ENCODE measurements at places on chromosomes 12 and 14. TPM values are rescaled to one million over a fixed set of nuclear protein-coding genes. Genes with fewer than 3 reads are reported as not detected.

DNA sequence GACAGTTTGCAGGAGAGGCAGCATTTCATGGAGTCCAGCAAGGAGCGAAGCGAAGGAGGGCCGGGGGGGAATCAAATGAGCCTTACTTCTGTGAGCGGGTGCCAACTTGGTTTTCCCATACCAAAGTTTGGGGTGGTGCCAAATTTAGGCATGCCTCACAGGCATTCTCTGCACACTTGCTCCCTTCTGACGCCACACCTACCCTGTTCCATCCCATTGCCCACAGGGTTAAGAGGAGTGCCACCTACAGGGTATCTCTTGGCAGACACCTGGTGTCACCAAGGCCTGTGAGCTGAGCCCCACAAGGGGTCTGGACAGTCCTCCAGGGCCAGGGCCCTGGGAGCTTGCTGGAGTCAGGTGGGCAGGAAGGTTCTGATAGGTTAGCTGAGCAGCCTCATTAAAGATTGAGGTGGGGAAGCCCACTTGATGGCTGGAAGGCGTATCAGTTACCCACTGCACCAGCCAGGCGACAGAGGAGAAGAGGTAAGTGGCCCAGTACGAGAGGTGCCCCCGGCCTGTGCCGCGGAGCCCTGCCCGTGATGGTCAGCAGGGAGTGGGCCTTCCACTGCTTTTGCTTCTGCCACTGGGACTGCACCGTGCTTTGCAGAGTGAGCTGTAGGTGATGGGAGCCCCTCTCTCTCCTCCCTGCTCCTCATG is 45.2 kb downstream of the DEGS2 start:
- DNase-seq: no peak

DNA sequence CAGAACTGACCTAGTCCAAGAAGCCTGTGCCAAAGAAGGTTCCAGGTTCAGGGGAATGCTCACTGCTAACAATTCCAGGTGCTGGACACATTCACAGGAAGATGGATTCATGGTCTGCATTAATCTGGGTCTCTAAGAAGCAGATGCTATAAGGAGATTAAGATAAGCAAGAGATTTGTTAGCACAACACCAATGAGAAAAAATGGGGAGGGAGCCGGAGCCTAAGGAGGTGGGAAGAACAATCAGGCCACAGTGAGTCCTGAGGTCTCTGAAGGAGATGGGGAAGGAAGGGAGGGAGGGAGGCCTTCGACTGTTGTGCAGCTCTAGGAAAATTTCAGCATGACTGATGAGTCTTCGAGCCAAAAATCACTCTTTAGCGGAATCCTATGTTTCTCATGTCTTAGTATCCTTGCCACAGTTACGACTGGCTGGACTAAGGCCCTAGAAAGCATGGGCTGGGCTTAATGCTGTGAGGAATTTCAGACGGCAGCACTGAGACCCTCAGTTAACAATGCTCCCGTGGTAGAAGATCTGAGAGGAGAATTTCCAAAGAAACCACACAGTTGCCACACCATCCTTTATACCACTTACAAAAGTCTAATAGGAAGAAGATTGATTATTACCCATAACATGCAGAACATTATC is 31.5 kb upstream of the PTGDR start:
- no peak for DNase-seq

GRCh38 chr12:130765186-130765659 is 49.1 kb upstream of the RIMBP2 start:
- DNase-seq: no peak

GRCh38 chr12:69383074-69383473 is 23.5 kb downstream of the YEATS4 start:
- no peak for DNase-seq

Gene BCL11B
- 2.6 TPM for polyA plus RNA-seq

GRCh38 chr14:95535226-95536021 is 574 bp downstream of the GLRX5 start:
- DNase-seq: no peak

Gene GLIPR1L2
- polyA plus RNA-seq: 3.9 TPM

DNA sequence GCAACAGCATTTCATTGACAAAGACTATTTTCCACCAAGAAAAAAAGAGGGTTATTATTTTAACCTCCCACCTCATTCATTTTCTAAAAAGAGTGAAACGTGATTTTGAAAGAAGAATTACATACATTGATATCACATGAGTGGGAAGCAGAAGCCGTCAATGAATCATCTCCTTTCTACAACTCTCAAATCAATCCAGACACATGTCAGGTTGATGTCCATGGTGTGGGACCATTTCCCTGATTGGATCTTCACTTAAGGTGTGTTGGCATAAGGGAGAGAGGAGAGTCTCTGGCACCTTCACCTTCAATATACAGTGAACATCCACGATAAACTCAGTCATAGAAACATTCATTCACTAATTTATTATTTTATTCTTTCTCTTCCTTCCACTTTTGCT is 1095.1 kb downstream of the BCL11B start:
- no peak for DNase-seq

- no peak for DNase-seq
Measured at GRCh38 chr14:92204792-92205191, 83.0 kb downstream of the CPSF2 start.

DNA sequence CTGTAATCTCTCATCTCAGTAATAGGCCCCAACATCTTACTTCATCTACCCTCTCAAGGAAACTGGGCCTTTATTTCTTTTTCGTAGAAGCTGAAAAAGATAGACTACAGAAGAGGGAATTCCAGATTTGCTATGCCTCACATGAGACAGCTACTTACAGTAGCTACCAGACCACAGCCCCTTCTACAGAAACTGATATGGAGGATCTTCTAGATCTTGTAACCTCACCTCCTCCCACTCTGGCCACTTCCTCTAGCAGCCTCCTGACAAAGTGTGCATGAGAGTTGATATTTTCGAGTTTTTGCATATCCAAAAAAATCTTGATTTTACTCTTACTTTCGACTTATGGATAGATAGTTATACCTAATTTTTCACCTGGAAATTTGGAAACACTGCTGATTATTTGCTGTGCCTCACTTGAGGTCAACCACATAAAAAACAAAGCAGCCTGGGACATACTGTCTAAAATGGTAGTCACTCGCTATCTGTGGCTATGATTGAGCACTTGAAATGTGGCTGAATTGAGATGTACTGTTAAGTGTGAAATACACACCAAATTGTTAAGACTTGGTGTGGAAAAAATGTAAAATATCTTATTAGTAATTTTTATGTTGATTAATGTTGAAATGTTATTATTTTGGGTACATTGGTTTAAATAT is 86.3 kb upstream of the NID2 start:
- no peak for DNase-seq

DNA sequence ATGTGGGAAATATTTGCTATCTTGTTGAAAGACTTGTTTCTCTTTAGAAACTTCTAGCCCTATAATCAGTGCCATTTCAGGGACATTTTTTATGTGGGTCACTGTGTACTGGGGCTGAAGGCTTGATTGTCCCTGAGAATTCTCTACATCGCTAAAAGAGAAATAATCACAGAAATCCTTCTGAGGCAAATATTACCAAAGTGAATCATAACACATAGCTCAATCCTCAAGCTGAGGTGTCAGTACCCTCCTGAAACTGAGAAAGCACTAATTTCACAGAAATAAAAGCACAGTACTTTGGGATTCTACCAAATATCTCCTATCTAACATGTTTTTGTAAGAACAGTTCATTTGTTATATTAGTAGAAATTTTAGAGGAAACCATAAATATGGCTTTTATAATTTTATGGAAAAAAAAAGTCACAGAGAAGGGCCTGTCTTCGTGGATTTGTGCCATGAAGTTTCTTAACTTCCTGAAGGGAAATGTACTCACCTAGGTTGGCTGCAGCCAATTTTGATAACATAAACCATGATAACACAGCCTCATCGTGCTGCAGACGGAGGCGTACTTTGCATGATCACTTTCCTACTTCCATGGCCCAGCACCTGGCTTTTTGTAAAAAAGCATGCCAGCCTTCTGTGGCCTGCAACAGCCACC is 163.7 kb upstream of the HIF1A start:
- DNase-seq: no peak

GRCh38 chr12:123085730-123086487 is 65.0 kb downstream of the PITPNM2 start:
- DNase-seq: no peak

DNA sequence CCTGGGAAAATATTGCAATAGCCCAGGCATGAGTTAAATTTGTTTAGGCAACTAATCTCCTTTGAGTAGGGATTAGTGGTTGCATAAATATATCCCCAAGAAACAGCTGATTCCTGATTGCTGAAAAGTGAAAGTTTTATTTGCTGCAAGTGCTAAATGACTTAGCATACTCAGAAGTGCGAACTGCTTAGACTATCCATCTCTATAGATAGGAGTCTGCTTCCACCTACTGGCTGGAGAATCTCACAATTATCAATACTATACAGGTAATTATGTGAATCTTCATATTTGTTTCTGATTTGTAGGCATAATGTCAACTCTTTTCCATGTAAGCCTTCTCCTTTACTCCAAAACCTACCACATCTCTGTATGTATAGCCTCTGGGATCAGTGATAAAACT is 12.0 kb upstream of the SLCO1B3 start:
- DNase-seq: peak; percentile 8

- DNase-seq: no peak
Measured at GRCh38 chr14:100633406-100633805, 46.2 kb upstream of the BEGAIN start.

- DNase-seq: no peak
Measured at GRCh38 chr12:116370004-116370404, 92.5 kb upstream of the MED13L start.

- peak; percentile 58 for DNase-seq
Measured at GRCh38 chr14:72451054-72451972, 442.6 kb downstream of the DPF3 start.

Gene GPR65
- 0.32 TPM for polyA plus RNA-seq

Gene HSP90B1
- polyA plus RNA-seq: 1,078 TPM

DNA sequence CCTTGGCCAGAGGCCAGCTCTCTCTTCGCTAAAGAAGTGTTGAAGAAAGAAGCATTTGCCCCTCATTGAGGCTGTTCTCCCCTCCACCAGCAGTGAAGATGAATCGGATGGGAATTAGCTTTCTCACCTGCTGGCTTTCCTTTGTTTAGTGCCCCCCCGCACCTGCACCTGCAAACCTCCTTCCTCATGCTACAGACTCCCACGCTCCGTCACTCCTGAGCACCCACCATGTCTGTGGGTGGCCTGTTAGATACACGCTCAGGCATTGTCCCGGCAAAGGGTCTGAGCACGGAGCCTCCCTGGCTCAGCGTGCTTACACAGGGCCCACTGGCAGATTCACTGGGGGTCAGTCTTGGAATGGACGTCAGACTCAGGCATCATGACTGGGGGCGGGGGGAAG is 121.6 kb downstream of the GLT1D1 start:
- DNase-seq: no peak

GRCh38 chr12:118959985-118960560 is 21.3 kb upstream of the SRRM4 start:
- DNase-seq: no peak

Gene SCFD1
- 95.1 TPM for polyA plus RNA-seq

DNA sequence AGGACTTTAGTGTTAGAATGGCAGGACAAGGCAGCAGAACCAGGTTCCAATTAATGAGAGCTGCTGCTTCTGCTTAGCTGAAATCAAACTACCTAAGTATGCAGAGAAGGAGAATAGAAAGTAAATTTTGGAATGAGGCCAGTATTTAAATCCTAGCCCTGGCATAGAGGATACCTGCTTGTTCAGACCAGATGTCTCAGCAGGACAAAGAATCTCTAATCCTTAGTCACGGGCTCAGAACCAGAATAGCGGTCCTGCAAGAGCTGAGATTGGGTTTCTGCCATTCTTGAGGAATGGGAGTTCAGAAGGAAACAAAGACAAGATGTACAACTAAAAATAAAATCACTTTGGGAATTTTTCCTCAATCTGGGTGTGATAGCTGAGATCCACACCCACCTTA is 550.8 kb upstream of the TMEM132C start:
- no peak for DNase-seq

GRCh38 chr12:110933326-110933974 is 13.1 kb upstream of the MYL2 start:
- no peak for DNase-seq

- no peak for DNase-seq
Measured at GRCh38 chr12:114119316-114119715, 153.2 kb upstream of the RBM19 start.

DNA sequence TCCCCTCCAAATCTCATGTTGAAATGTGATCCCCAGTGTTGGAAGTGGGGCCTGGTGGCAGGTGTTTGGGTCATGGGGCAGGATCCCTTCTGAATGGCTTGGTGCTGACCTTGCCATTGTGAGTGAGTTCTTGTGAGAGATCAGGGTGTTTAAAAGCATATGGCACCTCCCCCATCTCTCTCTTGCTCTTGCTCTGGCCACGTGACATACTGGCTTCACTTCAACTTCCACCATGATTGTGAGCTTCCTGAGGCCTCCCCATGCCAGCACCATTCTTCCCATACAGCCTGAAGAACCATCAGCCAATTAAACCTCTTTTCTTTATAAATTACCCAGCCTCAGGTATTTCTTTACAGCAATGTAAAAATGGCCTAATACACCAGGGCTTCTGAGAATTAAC is 79.8 kb upstream of the C14orf132 start:
- DNase-seq: no peak
